Right lung (tissue), 10 donors: ENCODE measurements at places on chromosomes 4 and X. TPM values are rescaled to one million over a fixed set of nuclear protein-coding genes. Genes with fewer than 3 reads are reported as not detected.

The XAGE5 gene
- not detected for polyA plus RNA-seq

The SLC6A14 gene
- 0.21 TPM for polyA plus RNA-seq

The PAGE1 gene
- polyA plus RNA-seq: not detected

The CAPN6 gene
- polyA plus RNA-seq: 17.3 TPM

- DNase-seq: no peak
Measured at GRCh38 chrX:36218801-36219200, 299.3 kb downstream of the CFAP47 start.

- DNase-seq: no peak
Measured at GRCh38 chrX:32448945-32449344, 762.4 kb downstream of the DMD start.

- DNase-seq: no peak
Measured at GRCh38 chr4:25943805-25944204, 29.8 kb downstream of the SMIM20 start.

GRCh38 chr4:120445186-120445585 is 378.5 kb upstream of the MAD2L1 start:
- DNase-seq: no peak

- DNase-seq: no peak
Measured at GRCh38 chr4:155497306-155497705, 120.5 kb upstream of the MAP9 start.

DNA sequence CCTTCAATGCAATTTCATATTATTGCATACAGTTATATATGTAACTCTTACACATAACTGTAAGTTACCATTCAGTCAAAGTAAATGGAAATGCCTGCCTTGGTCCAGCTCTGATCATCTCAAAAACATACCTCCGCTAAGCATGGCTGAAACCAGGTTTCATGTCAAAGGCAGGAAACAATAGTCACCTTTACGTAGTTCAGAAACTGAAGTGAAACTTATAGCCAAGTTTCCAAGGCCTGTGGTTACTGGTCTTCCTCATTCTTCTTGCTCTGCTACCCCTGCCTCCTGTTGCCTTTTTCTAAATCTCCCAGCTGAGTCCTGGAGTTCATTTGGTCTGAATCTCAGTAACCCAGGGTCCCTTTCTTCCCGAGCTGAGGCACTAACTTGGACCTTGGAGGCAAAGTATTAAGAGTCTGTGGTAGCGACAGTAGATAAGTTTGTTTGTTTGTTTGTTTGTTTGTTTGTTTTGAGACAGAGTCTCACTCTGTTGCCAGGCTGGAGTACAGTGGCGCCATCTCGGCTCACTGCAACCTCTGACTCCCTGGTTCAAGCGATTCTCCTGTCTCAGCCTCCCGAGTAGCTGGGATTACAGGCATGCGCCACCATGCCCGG is 30.8 kb downstream of the DAPP1 start:
- no peak for DNase-seq

DNA sequence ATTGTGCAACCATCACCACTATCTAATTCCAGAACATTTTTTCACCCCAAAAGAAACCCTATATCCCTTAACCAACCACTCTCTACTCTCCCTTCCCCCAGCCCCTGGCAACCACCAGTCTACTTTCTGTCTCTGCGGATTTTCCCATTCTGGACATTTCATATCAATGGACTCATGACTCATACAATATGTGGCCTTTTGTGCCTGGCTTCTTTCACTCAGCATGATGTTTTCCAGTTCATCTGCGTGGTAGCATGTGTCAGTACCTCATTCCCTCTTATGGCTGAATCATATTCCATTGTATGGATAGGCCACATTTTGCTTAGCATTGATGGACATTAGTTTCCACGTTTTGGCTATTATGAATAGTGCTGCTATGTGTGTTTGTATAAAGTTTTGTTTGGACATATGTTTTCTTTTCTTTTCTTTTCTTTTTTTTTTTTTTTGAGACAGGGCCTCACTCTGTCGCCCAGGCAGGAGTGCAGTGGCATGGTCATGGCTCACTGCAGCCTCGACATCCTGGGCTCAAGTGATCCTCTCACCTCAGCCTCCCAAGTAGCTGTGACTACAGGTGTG is 335.4 kb downstream of the BCOR start:
- no peak for DNase-seq

DNA sequence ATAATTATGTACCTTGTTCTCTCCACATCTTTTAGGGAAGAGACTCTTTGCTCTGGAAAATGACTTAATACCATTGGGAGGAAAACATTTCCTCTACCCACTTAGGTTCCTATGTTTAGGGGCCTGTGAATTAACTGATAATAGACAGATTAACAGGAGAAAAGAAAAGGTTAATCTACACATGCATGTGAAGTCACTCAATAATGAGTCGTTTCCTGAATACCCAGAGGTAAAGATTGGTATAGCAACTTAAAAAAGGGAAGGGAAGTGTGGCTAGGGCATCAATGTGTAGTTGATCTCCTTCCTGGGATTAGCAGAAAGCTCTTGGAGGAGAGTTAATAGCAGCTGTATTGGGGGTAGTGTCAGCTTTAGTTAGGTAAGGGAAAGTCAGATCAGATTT is 419.5 kb upstream of the ATOH1 start:
- no peak for DNase-seq

DNA sequence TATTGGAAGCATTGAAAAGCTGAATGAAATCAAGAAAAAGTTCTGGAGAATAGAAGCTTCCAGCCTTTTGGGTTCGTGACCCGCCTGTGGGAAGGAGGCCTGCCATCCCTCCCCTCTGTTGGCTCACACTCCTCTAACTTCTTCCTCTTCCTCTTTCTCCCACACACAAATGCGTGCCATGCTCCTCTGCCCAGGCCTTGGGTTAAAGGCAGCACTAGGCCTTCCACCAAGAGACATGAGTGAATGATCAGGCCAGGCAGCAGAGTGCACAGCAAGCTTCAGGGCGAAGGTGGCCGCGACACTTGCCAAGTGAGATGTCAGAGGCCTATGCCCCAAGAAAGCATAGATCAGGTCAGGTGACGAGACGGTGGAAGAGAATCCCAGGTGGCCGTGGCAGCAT is 38.4 kb downstream of the FAM193A start:
- DNase-seq: no peak

- DNase-seq: no peak
Measured at GRCh38 chr4:92304606-92305005, 840 bp downstream of the GRID2 start.

DNA sequence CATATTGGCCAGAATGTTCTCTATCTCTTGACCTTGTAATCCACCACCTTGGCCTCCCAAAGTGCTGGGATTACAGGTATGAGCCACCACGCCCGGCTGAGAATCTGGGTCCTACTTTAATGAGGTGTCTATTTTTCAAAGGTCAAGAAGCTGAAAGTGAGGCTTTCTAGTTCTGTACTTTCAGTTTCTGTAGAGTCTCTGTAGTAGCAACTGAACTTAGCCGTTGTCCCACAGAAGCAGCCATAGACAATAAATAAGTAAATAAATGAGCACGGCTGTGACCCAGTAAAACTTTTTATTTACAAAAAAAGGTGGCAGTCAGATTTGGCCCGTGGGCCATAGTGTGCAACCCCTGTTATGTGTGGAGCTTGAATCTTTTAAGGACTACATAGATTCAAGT is 92.0 kb downstream of the FNIP2 start:
- DNase-seq: no peak

DNA sequence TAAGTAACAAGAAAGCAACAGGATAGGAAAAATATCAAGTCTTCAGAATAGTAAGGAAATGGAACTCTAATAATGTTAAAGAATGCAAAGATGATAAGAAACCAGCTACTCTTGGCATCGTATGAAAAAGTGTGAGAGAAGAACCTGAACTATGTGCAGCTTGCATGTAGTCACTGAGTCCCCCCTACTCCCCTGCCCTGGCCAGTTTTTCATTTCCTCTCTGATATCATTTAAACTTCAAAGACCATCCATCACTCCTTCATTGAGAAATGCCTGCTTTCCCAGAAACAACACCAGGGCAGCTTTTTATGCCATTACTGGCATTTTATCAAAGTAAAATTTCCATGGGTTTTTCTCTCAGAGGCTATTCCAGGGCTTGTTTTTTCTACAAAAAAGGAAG is 28.1 kb downstream of the INPP4B start:
- DNase-seq: peak; percentile 26

- DNase-seq: no peak
Measured at GRCh38 chr4:110612631-110613269, 10.1 kb downstream of the PITX2 start.
